Chondrocyte (in vitro differentiated cells): ENCODE measurements at places on chromosomes 6 and 20. TPM values are rescaled to one million over a fixed set of nuclear protein-coding genes. Genes with fewer than 3 reads are reported as not detected.

Gene LRFN2
- 0.05 TPM in 1 of 3 replicates, not detected in the others for total RNA-seq

DNA sequence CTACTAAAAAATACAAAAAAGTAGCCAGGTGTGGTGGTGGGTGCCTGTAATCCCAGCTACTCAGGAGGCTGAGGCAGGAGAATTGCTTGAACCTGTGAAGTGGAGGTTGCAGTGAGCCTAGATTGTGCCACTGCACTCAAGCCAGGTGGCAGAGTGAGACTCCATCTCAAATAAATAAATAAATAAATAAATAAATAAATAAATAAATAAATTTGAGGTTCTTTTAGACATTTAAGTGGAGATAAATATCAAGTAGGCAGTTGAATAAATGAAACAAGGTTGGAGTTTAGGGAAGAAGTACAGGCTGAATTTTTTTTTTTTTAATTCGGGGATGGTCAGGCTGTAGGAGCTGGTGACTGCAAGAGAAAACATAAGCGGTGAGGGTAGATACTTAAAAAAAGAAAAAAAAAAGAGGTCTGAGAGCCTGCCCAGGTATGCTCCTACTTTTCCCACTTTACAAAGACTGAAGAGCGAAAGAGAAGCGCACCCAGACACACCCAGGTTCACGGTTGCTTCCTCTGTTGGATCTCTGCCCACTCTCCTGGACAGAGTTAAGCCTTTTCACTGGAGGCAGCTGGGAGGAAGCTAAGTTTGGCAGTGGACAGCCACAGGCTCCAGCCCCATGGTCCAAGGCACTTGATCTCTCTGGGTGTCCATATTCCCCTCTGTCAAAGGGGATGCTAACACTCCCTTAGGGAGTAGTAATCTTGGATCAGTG is 100.9 kb upstream of the PRDM1 start:
- H3K36me3 ChIP-seq = peaks cover 9% of the 10 kb centered on the region
- H3K4me3 ChIP-seq = peak overlapping the region; percentile 57
- peaks cover 16% of the 10 kb centered on the region for H3K4me1 ChIP-seq
- H3K27me3 ChIP-seq = peaks cover 71% of the 10 kb centered on the region
- no peak overlapping the region for H3K27ac ChIP-seq

Gene PLCB4
- total RNA-seq = 13.3 to 26.1 TPM (median 13.3 TPM) in 3 replicates

DNA sequence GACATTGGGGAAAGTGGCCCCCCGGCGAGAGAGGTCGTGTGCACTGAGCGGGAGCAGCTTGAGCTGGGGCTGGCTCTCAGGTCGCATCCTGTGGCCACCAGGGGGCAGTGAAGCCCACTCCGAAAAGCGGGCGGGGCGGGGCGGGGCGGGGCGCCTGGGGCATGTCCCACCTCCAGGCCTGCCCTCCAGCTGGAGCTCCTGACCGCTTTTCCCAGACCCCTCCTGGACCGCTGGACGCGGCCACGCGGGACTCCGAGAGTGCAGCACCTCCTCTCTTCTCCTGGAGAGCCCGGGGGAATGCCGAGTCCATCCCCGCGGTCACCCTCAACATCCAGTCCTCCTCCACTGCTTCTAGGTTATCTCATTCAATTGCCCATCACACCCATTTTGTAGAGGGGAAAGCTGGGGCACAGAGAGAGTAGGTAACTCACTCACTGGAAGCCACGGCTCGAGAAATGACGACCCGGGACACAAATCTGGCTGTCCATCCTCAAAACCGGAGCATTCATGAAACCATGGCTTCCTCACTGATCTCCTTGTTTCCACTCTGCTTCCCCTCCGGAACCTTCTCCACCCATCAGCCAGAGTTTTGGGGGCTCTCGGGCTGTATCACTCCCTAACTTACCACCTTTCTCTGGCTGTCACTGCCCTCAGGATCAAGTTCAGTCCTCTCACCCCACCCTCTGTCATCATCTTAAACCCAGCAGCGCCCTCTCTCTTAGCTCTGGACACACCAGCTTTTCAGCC is 24.1 kb downstream of the COX4I2 start:
- no peak for DNase-seq
- H3K27me3 ChIP-seq = no peaks in the 10 kb centered on the region
- H3K36me3 ChIP-seq = peaks cover 15% of the 10 kb centered on the region
- peaks cover 34% of the 10 kb centered on the region for H3K4me1 ChIP-seq

GRCh38 chr6:7580927-7581618 is 8.9 kb upstream of the SNRNP48 start:
- H3K36me3 ChIP-seq = peaks cover 56% of the 10 kb centered on the region
- H3K4me3 ChIP-seq = no peak overlapping the region
- H3K27me3 ChIP-seq = no peaks in the 10 kb centered on the region
- no peak overlapping the region for H3K27ac ChIP-seq
- H3K4me1 ChIP-seq = peaks cover 19% of the 10 kb centered on the region

GRCh38 chr20:44704551-44704971 is 10.6 kb upstream of the CCN5 start:
- H3K36me3 ChIP-seq = no peaks in the 10 kb centered on the region
- H3K4me3 ChIP-seq = no peak overlapping the region
- no peaks in the 10 kb centered on the region for H3K27me3 ChIP-seq
- H3K4me1 ChIP-seq = peaks cover 70% of the 10 kb centered on the region
- DNase-seq = no peak

DNA sequence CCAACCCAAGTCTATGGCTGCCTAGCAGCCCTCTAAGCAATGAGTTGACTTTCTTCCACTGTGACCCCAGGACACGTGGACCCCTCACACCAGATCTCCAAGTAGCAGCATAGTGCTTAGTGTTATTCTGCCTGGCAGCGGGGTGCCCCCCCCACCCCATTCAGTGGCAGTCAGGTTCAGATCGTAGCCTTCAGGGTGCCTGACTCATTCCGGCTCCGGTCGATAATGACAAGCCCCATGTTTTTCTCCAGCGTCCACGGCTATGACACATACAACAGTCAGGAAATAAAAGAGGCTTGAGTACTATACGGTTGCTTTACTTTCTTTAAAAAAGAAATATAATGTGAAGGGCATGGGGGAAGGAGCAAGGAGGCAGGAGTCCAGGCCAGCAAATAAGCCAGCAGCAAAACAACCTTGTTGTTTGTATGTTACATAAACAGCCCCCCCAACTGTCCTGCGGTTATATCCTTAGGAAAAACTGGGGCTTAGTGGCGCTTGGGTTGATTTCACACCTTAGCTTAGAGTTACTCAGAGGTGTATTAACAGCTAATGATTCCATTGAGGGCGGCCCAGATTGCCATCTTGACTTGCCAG is 23.1 kb downstream of the GNAS start:
- no peaks in the 10 kb centered on the region for H3K36me3 ChIP-seq
- H3K27ac ChIP-seq = no peak overlapping the region
- no peak for DNase-seq
- H3K4me1 ChIP-seq = peaks cover 10% of the 10 kb centered on the region
- peak overlapping the region; percentile 18 for H3K4me3 ChIP-seq
- no peaks in the 10 kb centered on the region for H3K27me3 ChIP-seq

Gene HLA-DRB1
- not detected in 3 replicates for total RNA-seq

DNA sequence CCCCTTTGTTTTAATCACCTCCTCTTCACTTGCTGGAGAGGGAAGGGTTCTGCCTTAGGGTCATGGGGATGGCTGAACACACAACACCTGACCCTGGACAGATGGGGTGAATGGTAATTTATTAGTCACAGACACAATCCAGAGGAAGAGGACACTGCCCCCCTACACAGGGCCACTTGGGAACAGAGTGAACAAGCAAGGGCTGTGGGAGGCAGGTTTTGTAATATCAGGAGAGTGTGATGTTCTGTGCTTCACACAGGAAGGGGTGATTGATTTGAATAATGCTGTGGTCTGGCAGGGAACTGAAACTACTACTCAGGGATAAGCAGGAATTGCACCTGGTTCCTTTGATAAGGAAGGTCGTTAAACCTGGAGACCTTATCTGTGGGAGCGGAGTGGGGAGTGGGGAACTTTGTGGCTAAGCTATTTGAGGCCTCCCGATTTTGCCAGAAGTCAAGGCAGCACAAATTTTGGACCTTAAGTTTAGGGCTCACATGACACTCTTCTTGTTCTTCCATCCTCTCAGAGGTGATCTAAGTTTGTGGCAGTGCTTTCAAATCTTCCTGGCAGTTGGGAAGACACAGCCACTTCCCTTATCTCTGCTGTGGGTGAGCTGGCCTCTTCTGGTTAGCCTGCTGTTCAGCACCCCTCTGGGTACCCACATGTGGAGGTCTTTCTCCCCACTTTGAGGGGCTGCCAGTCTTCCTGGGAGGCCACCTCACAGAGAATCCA is 77.8 kb downstream of the CD164 start:
- H3K27me3 ChIP-seq = no peaks in the 10 kb centered on the region
- no peak overlapping the region for H3K4me3 ChIP-seq
- H3K27ac ChIP-seq = no peak overlapping the region
- no peaks in the 10 kb centered on the region for H3K36me3 ChIP-seq
- H3K4me1 ChIP-seq = no peaks in the 10 kb centered on the region
